ENCODE measurements at places on chromosomes 2 and 18.

GRCh38 chr18:37393945-37394609 lies 171.5 kb downstream of the CELF4 start:
- DNase-seq, result peak; percentile 94

DNA sequence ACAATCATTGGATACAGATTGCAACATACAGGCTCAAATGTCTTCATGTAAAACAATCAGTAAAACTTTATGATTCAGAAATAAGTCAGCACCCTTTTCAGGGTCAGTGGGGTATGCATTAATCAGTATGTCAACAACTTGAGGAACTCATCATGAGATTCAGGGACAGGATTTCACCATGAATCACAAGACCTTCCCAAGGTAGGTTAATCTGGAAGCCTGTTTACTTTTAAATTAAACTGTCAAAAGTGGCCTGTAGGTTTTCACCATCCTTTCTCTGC lies 104.8 kb downstream of the SP100 start:
- no peak for DNase-seq

- no peak for DNase-seq
Observed at GRCh38 chr2:241358470-241358869, 2.4 kb downstream of the FARP2 start.

DNA sequence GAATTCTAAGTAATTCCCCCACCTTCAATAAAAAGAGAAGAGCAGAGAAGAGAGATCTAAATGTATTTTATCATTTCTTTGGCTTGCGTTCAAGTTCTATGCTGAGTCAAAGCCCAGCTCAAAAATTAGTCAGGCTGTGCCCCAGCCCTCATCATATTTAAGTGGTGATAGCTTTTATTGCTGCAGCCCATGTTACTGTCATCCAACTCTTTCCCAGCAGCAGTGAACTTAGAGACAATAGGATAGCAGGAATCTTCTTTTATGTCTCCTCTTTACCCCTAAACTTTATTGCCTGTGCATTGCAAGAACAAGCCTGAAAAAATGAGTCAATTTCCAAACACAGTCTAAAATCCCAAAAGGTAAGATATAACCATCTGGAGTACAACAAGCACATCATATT lies 1599.3 kb upstream of the PIK3C3 start:
- peak; percentile 35 for DNase-seq

DNA sequence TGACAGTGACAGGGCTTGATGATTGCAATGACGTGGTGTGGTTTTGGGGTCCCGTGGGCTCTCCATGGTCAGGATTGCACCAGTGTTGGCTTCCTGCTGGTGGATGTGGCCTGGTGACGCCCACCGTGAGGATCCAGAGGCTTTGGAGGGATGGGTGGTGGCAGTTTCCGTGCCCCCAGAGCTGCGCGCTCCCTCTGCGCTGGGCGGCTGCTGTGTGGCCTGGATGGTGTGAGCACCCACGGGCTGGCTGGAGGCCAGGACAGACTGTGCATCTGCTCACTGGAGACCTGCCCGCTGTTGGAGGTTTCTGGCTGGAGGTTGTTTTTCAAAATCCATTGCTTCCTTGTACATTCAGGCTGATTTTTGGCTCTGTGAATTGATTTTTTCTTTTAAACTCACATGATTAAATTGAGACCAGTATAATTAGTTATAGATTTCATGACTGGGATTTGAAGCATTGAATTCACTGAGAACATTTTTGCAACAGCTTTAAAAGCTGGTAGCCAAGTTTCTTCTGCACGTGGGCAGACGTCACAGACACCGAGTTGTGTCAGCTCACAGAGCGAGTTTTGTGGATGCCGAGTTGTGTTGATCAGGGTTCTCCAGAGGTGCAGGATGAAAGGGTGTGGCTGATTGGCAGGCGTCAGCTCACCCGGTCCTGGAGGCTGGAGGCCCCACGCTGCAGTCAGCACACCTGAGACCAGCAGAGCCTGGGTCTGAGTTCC lies 72.7 kb downstream of the KCNG2 start:
- DNase-seq, result no peak

- no peak for DNase-seq
Observed at GRCh38 chr2:219508971-219509779, 5.1 kb upstream of the ASIC4 start.

GRCh38 chr18:79577451-79578395 lies 101.9 kb upstream of the CTDP1 start:
- no peak for DNase-seq

GRCh38 chr2:74201596-74201995 lies 3.2 kb downstream of the MTHFD2 start:
- DNase-seq, result peak; percentile 85

DNA sequence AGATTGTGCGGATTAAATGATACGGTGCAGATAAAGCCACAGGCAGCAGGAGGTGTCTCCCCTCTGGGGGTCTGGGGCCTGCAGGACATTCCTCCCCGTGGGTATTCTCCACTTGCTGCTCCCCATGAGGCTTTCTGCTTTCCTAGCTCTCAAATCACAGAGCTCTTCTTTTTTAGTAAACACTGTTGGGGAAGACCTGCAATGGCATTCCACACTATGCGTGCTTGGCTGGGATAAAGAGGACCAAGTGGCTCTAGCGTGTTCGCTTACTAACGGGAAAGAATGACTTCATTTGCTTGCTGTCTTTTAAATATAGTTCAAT lies 146.5 kb downstream of the DDX1 start:
- DNase-seq, result no peak

DNA sequence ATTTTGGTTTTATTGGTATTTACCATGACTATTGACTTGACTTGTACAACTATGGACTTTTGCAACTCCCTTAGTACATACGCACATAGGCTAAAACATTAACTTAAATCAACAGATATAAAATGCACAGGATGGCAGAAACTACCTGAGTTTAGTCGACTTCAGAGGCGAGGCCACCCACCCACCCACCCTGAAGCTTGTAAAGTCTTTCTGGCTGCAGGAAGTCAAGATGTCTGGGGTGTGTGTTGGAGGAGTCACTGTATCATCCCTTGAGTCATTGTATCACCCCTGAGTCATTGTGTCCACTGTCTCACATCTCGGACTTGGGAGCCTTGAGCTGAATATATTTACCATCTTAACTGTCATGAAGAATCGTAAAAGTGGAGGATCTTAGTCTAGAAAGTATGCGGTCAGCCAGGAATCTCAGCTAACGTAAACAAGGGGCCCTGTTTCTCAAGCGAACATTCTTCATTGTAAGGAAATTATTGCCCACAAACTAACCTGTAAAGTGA lies 140.0 kb upstream of the ST6GAL2 start:
- peak; percentile 53 for DNase-seq

GRCh38 chr18:45324495-45325113 lies 290.7 kb upstream of the SLC14A2 start:
- peak; percentile 97 for DNase-seq

- no peak for DNase-seq
Observed at GRCh38 chr2:185441486-185442005, 297.1 kb upstream of the FSIP2 start.

DNA sequence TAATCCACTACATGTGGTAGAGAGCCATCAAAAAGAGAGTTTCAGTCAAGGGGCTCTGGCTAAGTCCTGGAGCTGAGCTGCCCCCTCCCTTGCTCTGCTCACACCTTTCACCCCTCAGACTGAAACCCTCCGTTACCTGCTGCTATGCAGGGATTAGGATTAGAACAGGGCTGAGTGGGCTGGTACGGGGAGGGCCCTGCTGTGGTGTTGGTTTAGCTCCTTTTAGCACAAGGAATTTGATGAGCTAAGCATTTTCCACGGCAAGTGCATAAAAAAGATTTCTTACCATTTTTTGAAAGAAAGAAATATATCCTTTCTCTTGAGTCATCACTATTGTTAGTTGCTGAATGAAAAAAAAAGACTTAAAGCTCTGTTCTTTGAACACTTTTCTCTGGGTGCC lies 46.3 kb downstream of the TCF7L1 start:
- no peak for DNase-seq

GRCh38 chr2:36906277-36906676 lies 60.1 kb downstream of the STRN start:
- no peak for DNase-seq

DNA sequence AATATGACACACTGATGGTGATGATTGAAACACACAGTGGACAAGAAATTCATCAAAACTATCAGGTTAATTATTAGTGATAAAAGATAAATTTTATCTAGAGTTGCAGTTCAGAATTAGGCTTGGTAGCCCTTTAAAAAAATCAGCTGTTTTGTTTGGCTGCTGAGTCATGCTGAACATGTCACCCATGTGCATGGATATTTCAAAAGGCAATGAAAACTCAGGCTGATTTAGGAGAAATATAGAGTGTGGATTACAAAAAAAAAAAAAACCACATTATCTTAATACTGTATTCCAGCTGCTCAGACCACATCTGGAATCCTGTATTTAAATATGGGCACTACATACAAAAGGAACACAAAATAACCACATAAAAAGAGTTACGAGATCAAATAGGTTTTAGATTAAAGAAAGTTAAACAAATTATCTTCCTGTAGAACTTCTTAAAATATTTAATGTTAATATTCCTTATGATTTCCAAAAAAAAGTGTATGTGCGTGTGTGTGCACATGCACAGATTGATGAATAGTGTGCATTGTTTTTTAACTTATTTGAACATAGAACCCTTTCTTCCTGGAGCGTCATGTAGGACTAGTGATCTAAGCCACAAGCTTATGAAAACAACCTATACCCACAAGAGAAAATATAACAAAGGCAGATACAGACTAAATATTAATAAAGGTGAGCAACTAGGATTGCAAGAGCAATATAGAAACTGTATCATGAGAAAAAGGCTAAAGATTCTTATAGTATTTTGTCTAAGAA lies 186.2 kb downstream of the STK39 start:
- DNase-seq, result peak; percentile 50

- DNase-seq, result no peak
Observed at GRCh38 chr18:41973983-41974382, 18.9 kb downstream of the PIK3C3 start.

DNA sequence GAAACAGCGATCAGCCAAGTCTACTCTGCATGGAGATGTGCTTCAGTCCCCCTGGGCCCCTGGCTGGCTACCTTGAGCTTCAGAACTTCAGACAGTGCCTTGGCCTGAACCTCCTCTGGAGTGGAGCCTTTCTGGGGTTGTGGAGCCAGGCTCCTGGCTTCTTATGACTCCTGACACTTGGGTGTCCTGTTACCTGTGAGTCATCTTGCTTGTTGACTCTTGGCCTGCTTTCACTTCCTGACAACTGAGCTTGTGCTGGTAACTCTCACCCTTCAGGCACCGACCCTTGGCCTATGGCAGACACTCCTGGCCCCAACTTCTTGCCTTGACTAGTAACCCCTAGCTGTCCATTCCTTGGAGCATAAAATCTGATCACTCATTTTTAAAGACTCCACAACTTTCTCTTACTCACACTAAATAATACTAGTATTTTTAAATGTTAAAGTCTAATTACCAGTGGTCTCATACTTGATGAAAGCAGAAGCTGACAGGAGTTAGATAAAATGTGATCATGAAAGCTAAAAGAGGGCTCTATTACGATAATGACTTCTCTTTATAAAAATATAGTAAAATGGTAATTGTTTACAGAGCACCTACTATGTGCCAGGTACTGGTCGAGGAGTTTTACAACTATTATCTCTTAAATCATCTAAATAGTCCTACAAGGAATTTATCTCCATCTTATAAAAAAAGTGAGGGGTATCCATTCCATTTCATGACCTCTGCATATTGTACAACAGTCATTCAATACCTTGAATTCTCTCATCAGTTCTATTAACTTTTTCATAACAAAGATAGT lies 46.3 kb upstream of the VIT start:
- peak; percentile 76 for DNase-seq

- DNase-seq, result no peak
Observed at GRCh38 chr2:177262958-177263450, 1.5 kb downstream of the NFE2L2 start.

DNA sequence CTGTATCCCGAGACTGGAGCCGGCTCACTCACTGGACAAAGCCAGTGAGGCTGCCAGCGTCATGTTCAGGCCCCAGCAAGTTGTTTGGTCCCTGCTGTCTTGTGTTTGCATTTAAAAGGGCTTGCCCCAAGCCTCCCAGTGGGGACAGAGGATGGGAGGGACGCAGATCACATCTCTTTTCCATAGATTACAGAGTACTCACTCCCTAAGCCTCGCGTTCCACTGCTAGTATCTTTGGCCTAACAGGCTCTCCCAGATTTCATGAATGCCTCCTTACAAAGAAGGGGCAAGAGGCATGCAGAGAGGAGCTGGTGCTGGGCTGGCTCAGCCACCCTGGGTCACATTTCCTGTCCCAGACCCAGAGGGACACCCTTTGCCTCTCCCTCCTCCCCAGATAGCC lies 59.1 kb downstream of the CMPK2 start:
- DNase-seq, result no peak

DNA sequence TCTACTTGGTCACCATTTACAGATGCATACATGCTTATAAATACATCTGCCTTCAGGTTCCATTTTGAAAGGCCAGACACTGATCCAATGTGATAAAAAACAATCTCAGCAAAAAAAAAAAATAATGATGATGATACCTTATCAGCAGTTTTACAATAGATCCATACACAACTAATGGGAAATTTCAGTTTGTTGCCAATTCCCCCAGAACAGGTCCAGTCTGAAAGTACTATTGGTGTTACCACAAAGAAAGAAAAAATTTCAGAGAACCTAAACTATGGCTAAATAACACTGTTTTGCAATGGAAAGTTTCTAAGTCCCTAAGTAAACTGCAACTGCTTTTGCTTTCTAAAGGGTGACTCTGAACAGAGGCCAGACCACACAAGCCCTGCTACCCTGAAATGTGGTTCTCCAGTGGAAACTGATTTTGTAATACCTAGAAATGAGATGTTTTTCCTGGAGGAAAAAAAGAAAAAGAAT lies 54.1 kb downstream of the LPIN2 start:
- DNase-seq, result peak; percentile 91

DNA sequence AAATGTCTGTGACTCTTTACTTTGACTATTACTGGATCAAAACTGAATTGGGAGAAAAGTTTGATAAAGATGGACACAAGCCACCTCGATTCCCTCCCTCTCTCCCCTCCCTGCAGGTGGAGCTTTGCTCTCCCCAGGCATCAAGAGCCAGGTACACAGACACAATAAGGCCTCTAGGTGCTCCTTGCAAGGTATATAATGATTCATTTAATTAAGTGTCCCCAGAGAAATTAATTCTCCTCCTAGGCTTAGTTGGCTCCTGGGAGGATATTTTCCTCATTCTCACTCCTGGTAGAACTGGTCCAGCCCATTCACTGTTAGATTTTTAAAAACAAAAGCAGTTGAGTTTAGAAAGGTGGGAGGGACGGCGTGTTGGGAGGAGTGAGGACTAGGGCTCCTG lies 352.4 kb upstream of the SMIM21 start:
- DNase-seq, result no peak

GRCh38 chr18:46939337-46939963 lies 22.0 kb downstream of the KATNAL2 start:
- peak; percentile 75 for DNase-seq
